ENCODE measurements at places on chromosomes 2 and 18. TPM values are rescaled to one million over a fixed set of nuclear protein-coding genes. Genes with fewer than 3 reads are reported as not detected.

The EPB41L3 gene
- 116 TPM for polyA plus RNA-seq

The GCKR gene
- not detected for polyA plus RNA-seq

The GALNT13 gene
- 0.77 TPM for polyA plus RNA-seq

The USP14 gene
- polyA plus RNA-seq, result 69.4 TPM

The SGPP2 gene
- polyA plus RNA-seq, result 6.2 TPM

GRCh38 chr2:239664216-239664810 lies 263.5 kb upstream of the HDAC4 start:
- DNase-seq, result no peak

DNA sequence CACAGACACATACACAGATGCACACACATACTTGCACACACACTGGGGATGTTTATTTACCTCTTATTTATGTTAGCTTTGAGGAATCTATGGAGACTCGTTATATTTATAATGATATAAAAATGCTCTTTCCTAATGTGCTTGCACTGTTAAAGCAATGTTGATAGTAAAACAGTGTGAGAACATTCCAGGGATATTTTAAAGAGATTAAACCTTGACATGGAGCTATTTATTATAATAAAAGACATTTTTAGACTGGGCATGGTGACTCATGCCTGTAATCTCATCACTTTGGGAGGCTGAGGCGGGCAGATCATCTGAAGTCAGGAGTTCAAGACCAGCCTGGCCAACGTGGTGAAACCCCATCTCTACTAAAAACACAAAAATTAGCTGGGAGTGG lies 557.3 kb upstream of the ZNF804A start:
- no peak for DNase-seq

DNA sequence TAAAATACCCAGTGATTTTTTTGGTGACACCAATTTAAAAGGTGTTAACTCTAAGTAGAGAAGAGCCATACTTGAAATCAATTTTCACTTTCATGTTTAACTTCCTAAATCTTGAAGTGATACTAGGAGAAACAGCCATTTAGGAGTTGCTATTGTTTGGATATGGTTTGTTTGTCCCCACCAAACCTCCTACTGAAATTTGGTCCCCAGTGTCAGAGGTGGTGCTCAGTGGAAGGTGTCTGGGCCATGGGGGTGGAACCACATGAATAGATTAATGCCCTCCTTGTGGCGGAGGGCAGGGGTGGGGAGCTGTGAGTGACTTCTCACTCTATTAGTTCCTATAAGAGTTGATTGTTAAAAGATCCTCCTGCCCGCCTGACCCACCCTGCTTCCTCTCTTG lies 377.9 kb downstream of the DLGAP1 start:
- no peak for DNase-seq

DNA sequence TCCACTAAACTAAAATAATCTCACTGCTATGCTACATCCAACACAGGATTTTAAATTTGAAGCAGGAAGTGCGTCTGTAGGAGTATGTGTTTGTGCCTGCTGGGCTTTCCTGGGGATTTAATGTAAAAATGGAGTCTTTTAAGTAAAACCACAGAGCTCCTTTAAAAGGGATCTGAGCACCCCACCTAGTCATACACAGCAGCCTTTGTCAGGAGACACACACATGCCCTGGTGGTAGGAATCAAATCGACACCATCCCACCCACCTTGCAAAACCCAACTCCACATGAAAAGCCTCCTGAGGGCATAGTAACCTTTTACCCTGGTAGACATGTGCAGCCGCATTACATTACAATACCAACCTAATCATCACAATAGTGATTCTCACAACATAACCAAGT lies 29.1 kb downstream of the UXS1 start:
- no peak for DNase-seq

Data from muscle of arm (tissue), 14 donors.